ENCODE measurements at places on chromosomes 7 and 10. TPM values are rescaled to one million over a fixed set of nuclear protein-coding genes. Genes with fewer than 3 reads are reported as not detected.

GRCh38 chr10:57320416-57320815, 947.3 kb downstream of the IPMK start:
- no peak for DNase-seq

DNA sequence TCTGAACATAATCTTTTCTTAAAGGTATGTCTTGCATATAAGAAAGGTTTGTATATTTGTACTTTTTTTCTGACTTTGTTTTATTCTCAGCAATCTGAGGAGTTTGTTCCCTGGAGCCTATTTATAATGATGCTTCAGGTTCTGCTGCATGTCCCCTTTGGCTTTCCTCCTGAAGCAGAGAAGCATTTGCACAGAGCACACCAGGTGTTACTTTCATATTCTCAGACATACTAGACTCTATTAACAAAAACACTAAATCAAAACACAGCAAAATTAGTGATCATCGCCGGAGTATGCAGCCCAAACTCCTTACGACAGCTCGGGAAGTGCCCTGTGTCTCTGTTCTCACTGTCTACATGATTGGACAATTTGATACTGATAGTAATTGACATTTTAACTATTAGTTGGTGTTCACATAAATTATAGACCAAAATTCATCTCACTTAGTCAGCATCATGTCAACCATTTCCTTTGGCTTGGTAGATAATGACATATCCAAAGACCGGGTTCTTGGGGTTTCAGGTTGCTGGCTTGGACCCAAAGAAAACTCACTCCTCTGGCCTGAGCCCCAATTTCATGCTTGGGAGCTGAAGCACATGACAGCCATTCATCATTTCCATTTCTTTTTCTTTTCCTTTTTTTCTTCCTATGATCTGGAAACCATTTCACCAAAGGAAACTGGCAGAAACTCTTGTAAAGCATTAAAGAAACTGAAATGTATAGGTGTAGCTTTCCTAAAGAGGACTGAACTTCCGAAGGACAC, 400.1 kb upstream of the NRP1 start:
- DNase-seq, result no peak

DNA sequence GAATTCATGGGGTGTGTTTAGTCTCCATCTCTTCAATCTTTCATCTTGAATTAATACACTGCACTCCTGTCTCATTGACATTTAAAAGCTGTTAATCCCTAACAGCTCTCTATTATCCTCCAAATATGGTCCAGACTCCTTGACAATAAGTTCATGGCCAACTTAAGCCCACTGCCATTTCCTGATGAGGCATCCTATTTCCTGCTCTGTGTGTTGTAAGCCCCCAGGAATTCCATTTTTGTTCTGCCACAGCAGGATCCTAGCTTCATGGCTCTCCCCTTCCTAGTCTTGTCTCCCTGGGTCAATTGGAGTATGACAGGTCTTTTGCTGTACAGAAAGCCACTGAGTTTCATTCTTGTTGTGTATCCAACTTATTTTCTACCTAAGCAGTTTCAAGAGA, 218.8 kb downstream of the OTUD1 start:
- DNase-seq, result no peak

DNA sequence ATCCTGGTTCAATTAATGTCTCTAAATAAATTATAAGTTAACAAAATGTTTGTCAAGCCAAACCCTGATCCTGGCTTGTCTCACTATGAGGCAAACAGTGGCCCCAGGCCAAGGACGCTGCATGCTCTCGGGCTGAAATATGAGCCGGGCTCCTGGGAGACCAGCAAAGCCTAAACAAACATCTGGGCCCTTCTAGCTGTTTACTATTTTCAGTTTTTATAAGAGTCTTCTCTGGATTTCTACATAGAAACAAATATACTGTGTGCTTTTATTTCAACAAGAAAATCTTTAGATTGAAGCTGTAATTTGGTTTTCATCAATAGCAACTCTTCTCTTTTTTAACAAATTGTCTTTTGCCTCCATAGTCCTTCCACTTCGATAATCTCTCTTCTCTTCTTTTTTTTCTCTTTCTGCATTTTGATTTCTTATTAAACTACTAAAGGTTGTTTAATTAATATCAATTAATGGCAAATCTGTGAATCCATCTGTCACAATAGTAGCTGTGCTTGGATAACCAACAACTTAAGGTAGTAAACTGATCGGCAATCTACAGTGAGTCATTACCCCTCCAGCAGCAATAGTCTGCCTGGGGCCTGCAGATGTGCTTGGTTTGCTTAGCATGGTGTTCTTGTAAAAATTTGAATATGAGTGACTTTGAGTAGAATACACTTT, 83.3 kb upstream of the DNAJC1 start:
- no peak for DNase-seq

DNA sequence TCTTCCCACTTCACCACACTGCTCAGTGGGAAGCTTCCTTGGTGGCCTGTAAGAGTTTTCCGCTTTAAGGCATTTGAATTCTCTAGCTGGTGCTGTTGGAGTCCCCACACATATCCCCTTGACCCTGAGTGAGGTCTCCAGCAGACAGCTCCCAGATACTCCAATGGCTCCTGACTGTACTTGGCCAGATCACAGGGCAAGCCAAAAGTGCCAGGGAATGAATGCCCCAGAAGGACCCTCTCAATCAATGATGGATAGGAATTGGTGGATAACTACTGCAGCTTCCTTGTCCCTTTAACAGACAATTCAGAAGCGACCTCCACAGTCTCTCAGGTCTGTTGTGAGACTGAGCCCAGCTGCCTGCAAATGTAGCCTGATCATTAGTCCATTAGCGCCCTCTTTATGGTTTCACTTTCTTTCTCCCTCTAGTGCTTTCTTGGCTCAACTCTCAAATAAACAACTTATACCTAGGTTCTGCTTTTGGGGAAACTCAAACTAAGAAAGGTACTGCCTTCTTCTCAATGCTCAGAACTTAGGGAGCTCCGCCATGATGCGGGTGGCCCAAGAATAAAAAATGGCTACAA, 283.0 kb downstream of the TCF7L2 start:
- DNase-seq, result no peak

DNA sequence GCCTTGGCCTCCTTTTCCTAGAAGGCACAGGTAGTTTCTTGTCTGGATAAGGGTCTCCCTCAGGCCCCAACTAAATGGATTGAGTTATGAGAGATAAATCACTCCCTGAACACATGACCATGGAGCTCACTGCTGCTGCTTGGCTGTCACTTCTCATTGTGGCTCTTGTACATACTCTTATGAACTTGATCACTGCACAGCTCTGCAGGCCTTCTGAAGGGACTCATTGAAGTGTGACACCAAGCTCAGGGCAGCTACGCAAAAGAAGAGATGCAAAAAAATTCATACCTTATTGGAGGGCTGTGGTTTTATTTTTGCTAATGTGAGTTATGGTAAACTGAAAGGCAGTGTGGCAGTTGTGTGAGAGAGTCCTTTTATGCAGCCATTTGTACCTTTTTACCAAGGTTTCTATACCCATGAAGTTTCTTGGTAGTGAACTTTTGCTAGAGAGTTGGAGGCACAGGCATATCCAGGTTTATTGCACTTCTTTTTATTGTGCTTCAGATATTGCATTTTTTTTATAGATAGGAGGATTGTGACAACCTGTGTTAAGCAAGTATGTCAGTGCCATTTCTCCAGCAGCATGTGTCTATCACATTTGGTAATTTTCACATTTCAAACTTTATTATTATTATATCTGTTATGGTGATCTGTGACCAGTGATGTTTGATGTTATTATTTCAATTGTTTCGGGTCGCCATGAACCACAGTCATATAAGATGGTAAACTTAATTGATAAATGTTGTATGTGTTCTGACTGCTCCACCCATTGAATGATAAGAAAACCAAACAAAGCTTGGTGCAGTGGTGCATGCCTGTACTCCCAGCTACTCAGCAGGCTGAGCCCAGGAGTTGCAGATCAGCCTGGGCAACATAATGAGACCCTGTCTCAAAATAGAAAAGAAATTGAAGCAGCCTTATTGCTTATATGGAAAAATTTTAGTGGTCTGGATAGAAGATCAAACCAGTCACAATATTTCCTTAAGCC, 100.6 kb downstream of the LRRC4 start:
- DNase-seq, result no peak

DNA sequence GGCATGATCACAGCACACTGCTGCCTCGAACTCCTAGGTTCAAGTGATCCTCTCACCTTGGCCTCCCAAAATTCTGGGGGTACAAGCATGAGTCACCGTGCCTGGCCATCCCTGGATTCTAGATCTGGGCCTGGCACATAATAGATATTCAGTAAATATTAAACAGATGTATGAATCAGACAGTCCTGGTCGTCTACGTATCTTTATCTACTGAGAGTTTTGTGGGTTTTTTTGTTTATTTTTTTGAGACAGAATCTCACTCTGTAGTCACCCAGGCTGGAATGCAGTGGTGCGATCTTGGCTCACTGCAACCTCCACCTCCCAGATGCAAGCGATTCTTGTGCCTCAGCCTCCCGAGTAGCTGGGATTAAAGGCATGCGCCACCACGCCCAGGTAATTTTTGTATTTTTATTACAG, 24.3 kb upstream of the ITGB1 start:
- DNase-seq, result no peak

DNA sequence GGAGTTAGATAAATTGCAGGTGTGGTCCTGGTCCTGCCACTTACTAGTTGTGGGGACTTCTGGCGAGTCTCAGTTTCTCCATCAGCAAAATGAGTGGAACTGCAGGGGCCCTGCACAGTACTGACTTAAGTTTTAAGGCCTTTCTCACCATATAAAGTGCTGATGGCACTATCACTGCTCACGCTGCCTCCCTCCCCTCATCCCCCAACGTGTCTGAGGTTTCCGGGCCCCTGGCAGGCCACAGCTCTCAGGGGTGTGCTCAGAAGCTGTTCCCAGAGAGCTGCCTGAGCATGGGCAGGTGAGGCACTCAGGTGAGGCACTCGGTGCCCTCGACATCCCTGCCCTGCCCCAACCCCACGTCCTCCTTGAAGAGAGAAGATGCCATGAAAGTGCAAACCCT, 74.2 kb downstream of the VOPP1 start:
- no peak for DNase-seq

- DNase-seq, result no peak
Observed at GRCh38 chr7:155255621-155256020, 42.1 kb upstream of the INSIG1 start.

DNA sequence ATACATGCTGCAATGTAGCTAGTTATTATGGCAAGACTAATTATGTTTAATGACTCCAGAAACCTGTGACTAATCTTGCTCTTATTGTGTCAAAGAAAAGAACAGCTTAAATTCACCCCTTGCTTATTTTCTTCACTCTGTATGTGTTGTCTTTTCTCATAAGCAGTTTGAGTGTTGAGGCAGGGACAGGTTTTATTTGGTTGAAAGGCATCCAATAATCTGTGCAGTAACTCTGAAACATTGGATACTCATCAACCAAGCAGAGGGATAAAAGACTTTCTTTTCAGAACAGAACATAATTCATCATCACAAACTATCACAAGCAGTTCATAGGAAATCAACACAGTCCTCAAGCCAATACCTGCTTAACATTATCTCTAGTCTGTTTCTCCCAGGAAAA, 797.6 kb upstream of the MBL2 start:
- no peak for DNase-seq

DNA sequence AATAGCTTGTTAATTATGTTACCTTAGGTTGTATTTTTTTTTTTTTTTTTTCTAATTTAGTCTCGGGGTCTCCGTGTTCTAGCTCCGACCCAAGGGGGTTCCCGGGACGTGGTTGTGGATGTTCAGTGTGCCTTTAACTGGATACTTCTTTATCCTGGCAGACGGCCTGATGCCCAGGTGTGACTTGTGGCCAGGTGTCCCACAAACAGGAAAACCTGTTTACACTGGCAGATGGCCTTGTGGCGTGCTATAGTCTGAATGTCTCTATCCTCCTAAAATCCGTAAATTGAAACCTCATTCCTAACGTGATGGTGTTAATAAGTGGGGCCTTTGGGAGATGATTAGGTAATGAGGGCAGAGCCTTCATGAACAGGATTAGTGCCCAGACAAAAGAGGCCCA, 546.4 kb upstream of the C7orf33 start:
- DNase-seq, result no peak

Gene HTR7
- 0.17 TPM for total RNA-seq

Gene TAS2R4
- total RNA-seq, result 0.07 TPM

Gene NEUROG3
- total RNA-seq, result not detected

Gene AHR
- 41.8 TPM for total RNA-seq

Gene DNAJC1
- 103 TPM for total RNA-seq

Gene MUC12
- 2.9 TPM for total RNA-seq

Data from kidney epithelial cell (primary cell).